Dermis lymphatic vessel endothelial cell (primary cell): ENCODE measurements at places on chromosomes 5 and 9. TPM values are rescaled to one million over a fixed set of nuclear protein-coding genes. Genes with fewer than 3 reads are reported as not detected.

Gene PWWP2A
- 8.9 and 14.3 TPM in 2 replicates for total RNA-seq

Gene FOXI1
- not detected in 2 replicates for total RNA-seq

Gene CPLANE1
- 12.5 and 15.0 TPM in 2 replicates for total RNA-seq

Gene SMU1
- 35.7 and 43.1 TPM in 2 replicates for total RNA-seq

Gene TBC1D2
- total RNA-seq, result 1.4 and 1.6 TPM in 2 replicates

Gene TICAM2
- total RNA-seq, result 0.17 and 0.43 TPM in 2 replicates

Gene LTC4S
- total RNA-seq, result 0.33 and 0.52 TPM in 2 replicates

Gene DBH
- not detected in 2 replicates for total RNA-seq
